ENCODE measurements at places on chromosomes 5 and 9.

- no peak for DNase-seq
Measured at GRCh38 chr9:98597236-98597771, 111.4 kb downstream of the GABBR2 start.

- DNase-seq, result no peak
Measured at GRCh38 chr5:115320006-115320405, 23.6 kb upstream of the CCDC112 start.

DNA sequence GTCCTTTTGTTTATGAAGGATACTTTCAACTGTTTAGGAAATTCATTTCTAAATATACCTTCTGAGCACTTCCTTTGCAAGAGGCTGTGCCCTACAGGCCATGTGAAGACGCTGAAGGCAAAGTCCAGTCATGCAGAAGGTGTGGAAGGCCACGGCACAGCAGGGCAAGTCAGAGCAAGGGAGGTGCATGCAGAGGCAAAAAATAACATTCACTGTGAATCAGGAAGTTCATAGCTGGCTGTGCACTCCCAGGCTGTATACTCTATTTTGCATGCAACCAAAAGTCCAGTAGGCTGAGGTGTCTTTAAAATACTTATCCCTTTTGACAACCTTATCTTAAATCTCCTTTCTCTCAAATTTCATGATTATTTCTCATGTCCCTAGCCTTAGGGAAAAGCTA lies 50.3 kb downstream of the GNAQ start:
- no peak for DNase-seq

DNA sequence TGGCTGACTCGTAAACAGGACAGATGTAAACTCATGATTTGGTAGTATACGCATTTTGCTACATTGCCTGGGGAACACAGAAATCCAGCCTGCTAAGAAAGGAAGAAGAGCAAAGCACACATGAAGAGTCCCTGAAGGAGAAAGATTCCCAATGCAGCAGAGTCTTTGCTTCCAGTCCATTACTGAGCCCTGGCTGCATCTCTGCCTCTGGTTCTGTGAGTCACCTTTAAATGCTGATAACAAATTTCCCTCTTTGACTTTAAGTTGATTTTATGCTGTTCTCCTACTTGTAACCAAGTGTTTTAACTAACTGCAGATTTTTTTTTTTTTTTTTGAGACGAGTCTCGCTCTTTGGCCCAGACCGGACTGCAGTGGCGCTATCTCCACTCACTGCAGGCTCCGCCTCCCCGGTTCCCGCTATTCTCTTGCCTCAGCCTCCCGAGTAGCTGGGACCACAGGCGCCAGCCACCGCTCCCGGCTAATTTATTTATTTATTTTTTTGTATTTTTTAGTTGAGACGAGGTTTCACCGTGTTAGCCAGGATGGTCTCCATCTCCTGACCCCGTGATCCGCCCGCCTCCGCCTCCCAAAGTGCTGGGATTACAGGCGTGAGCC lies 8.5 kb upstream of the PRXL2C start:
- DNase-seq, result no peak

- DNase-seq, result no peak
Measured at GRCh38 chr9:24602693-24603352, 57.1 kb upstream of the IZUMO3 start.

- DNase-seq, result no peak
Measured at GRCh38 chr9:32500768-32501167, 25.2 kb downstream of the RIGI start.

GRCh38 chr5:178381206-178381605 lies 148.6 kb upstream of the PHYKPL start:
- DNase-seq, result no peak

GRCh38 chr9:93303258-93303771 lies 119.4 kb downstream of the WNK2 start:
- no peak for DNase-seq

GRCh38 chr9:121439711-121440664 lies 59.7 kb downstream of the GGTA1 start:
- DNase-seq, result no peak

DNA sequence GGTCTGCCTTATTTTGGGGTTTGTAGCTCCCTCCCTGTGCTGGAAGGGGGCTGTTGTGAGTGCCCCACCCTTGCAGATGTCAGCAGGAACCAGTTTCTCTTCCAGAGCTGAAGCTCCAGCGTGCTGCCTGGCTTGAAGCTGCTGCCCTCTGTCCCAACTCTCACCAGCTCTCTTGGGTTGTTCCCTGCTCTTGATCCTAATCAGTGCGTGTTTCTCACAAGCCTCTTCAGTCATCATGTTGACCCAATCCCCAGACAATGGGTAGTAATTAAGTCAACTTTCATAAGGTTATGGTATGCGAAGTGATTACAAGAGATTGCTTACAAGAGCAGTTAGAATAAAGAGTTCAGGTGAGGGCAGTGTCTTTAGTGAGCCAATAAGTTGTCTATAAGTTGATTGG lies 57.0 kb downstream of the PDE8B start:
- DNase-seq, result no peak

DNA sequence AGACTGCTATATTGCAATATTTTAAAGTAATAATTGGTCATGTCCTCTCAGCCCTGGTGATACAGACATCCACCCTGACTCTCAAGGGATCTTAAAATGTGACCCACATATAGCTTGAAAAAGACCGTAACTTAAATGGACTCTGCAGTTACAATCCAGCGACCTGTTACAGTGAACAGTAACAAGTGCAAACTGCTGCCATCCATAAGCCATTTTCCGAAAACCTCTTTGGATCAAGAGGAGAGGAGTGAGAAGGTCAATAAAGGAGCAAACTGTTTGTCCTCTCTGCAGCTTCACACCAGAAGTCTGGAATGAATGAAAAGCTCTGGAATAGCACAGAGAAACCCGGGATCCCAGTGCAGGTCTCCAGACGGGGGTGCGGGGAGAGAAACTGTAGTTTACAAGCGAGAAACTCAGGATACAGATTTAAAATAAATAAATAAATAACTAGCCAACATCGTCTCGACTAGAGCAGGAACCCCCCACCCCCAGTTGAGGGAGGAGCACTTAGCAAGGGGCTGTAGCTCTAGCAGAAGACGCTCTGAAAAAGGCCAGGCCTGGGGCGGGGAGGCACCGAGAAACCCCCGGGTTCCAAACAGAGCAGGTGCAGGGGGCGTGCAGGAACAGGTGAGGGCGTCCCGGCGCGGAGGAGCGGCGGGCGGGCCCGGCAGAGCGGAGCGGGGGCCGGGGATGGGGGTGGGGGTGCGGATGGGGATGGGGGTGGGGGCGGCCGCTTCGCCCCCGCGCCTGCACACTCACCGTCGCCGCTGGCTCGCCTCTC lies 572 bp downstream of the ZDHHC21 start:
- DNase-seq, result no peak

- no peak for DNase-seq
Measured at GRCh38 chr9:22170990-22171670, 162.0 kb upstream of the CDKN2B start.

DNA sequence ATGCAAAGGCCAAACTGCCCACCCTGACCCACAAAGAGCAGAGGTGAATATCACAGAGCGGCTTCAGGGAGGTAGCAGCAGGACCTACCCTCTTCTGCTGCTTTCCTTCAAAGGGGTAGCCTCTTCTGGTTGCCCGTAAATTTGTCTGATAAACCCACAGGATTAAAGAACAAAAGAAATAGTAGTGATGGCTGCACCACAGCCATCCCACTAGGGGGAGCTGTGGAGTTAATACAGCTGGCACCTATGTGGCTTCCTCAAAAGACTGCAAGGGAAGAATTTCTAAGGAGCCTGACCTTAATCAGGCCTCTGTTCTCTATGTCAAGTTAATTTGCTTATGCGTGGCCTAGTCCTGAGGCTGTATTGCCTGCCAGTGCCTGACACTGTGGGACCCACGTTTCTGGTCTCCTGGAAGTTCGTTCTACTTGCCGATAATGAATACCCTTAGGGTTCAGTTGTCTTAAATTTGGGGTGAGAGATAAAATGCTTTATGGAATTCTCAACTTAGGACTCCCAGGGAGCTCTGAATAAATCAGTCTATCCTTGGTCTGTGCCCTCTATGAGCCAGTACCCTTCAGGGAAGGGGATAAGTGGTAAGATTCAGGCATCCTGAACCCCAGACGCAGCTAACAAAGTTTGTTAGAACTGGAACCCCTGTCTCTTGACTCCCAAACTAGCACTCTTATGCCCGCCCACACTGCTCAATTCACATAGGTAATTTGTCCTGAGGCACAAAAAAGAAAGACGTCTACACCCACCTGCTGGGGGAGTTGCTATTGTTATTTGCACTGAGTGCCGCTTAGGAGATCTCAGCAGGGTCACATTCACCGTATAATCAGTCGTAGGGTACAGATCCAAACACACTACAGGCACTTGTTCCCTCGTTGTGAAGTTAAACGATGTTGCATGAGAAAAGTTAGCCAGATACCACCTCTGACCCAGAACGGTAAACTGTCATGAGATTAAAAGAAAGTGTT lies 77.1 kb downstream of the SUSD1 start:
- DNase-seq, result peak; percentile 19

DNA sequence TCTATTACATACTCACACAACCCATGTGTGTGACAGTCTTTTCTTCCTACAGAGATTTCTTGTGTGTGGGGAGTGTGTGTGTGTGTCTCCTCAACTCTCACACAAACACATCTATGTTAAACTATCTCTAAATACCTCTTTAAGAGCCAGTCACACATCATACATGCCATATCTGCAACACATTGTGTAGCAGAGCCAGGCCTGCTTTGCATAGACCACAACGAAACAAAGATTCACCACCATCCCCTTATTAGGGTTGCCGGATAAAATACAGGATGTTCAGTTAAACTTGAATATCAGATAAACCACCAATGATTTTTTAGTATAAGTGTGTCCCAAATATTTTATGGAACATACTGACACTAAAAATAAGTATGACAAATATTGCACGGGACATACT lies 2.3 kb downstream of the FAM170A start:
- no peak for DNase-seq

DNA sequence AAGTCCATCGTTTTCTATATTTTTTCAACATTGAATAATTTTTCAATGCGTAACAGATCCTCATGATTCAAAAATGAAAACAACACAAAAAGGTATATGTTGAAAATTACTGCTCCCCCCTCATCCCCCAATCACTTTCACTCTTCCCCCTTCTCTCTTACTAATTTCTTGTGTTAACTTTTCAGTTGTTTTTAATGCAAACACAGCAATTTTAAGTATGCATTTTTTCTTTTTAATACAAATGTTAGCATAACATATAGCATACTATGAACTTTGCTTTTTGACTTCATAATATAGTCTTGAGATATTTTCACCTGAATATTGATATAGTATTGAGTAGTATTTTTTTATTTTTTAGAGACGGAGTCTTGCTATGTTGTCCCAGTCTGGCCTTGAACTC lies 41.1 kb upstream of the CAMK4 start:
- no peak for DNase-seq

DNA sequence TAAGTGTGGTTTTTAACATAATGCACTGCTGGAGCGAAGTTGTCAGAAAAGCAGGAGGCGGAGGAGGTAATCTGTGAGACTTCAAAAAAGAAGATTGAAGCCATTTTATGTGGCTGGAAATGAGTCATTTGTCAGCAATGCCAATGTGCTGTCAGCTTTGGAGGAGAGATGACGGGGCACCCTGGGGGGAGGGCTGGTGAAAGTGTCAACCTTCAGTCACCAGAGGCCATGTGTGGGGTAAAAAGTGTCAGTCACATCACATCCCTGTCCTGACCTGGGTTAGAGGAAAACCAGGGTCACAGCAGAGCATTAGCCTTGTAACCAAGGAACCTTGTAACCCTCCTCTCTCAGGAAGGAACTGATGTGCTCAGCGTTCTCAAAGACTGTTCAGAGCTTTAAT lies 59.1 kb downstream of the TLR4 start:
- DNase-seq, result no peak

Measured in T-helper 22 cell (primary cell).